ENCODE measurements at places on chromosomes 6 and 20.

DNA sequence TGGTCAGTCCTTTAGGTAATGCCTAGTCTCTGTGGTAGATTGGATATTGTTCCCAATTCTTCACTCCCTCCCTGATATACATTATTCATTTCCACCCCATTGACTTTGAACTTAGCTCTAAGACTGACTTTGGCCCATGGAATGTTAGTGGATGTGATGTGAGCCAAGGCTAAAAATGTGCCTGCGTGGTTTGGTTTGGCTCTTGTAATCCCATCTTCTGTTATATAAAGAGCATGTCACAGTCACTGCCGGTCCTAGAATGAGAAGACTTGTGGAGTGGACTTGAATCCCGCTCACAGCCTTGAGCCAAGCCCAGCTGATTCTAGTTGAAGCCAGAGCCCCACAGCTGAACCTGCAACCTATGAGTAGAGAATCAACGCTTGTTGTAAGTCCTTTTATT lies 23.6 kb upstream of the DNAAF9 start:
- DNase-seq: no peak

DNA sequence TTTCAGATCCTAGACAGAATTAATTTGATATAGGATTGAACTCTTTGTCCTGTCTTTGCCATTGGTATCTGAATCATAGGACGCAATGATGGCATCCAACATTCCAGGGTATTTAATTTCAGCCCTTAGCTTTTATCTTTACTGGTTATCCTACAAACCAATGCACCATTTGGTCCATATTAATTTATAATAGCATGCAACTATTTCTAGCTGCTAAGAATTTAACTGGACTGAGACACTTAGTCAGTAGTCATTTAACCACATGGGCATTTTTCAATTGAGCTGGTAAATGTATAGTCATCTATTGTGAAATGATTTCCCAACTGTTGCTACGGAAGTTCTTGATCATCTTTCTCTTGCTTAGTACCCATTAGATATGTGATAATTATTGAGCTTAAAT lies 141.1 kb downstream of the CD164 start:
- DNase-seq: no peak

DNA sequence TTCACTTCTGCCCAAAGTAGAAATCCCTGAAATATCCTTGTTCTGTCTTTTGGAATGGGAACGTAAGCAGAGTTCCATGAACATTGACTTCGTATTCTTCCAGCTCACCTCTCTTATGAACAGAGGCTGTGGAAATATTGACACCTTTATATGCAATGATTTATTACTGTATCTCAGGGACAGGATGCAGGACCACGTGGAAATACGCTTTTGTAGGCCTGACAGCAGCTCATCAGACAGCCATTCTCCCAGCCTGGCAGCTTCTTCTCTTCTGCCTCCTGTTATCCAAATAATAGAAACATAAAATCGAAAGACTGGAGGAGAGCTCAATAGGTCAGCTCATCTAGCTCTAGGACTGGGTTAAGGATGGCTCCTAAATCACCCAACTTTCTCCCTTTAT lies 106.2 kb upstream of the DTNBP1 start:
- DNase-seq: no peak

- DNase-seq: no peak
Observed at GRCh38 chr6:48844696-48845095, 618.4 kb downstream of the MMUT start.

DNA sequence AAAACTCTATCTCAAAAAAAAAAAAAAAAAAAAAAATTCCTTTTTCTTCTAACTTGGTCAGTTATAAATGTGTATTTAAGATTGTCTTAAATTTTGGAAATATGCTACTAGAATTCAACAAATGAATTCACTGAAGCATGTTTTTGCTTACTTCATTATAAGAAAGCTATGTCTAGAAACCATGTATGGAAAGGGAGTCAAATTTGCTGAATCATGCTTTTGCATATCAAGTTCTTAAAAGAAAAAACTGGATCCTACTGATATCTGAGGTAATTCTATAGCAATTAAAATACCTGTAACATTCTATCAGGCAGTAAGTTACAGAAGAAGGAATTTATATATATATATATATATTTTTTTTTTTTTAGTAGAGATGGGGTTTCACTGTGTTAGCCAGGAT lies 27.7 kb downstream of the AKIRIN2 start:
- DNase-seq: no peak

GRCh38 chr6:10682355-10682988 lies 11.9 kb downstream of the C6orf52 start:
- DNase-seq: no peak

DNA sequence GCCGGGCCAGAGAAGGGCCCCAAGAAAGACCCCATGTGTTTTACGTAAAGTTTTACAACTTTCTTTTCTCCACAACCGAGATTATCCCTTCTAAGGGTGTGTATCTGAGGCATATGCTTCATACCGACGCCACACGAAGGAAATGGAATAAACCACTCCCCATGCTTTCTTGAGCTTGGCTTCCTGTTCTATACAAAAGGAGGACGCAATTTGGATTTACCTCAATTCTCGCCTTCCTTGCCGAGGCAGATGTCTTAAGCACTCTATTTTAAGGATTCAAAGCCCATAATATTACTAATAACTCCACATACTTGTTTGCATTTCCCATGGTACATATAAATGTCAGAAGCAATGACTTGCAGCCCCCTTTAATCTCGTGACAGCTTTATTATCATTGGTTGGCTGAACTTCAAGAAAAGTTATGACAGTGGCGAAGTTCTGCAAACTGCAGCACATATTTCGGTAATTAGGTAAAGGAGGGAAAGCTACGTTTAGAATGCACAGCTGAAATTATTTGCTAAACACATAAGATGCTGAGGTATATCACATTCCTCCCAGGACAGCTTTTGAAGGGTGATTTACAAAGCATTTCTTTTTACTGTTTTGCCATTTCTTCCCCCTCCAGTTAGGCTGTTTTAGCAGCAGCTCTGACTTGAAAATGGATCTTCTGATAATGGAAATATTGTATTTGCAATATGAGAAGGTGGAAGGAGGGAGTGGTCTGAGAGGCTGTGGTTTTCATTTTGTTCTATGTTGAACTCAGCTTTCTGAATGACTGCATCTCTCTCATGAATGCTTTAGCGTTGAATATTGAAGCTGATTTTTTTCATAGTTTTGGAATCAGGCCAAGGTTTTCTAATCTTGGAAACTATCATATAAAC lies 330.5 kb downstream of the EPHA7 start:
- DNase-seq: no peak

DNA sequence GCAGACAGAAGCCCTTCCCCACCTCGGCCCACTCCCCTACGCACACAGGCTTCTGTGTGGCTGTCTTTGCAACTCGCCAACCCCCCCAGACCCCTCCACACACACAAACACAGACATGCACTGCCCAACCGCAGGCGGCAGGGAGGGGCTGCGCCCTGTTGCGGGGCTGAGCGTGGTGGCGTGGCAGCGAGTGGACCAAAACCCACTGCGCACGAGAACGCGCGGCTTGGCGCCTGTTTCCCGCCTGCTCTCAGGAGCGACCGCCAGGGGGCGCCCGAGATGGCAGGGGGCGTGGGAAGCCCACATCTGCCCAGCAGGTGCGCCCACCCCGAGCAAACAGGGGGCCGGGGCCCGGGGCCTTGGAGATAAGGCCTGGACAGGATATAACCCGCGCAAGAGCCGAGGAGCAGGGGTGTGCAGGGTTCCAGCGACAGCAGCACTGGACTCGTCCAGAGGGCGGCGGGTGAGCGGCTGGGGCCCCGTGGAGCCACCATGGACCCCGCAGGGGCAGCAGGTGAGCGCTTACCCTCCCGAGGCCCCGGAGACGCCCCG lies at the start of gene RBPJL:
TSS of gene RBPJL (plus strand) at position 410 of the 552 bp plus-strand sequence. CDS start at position 493, 83 bp downstream.
- DNase-seq: no peak

DNA sequence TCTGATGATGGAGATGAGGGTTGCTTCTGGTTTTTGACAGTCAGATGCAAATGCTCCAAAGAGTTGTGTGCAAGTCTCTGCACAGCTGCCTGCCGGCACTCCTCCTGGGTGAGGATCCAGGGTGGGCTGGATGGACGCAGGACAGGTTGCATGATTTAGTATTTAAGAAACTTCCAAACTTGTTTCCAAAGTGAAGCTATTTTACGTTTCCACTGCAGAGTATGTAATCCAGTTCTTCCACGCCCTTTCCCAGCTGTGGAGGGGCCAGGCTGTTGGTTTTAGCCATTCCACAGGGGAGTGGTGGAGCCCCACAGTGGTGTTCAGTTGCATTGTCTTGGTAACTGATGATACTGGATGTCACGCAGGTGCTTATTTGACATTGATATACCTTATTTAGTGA lies 157.3 kb downstream of the THBS2 start:
- DNase-seq: no peak

GRCh38 chr20:10250902-10251301 lies 32.3 kb downstream of the SNAP25 start:
- no peak for DNase-seq

DNA sequence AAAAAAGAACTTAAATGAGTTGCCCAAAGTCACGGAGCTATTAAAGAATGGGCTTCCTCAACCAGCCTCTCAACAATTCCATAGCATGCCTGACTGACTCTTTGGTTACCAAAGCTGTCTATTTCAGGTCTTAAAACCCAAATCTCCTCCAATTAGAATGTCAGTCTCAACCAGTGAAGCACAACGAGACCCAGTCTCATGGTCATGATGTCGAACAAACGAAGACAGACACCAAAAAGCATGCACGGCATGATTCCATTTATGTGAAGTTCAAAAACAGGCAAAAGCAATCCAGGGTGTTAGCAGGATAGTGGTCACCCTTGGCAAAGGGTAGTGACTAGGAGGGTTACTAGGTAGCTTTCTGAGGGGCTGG lies 16.3 kb upstream of the PTPN1 start:
- no peak for DNase-seq

DNA sequence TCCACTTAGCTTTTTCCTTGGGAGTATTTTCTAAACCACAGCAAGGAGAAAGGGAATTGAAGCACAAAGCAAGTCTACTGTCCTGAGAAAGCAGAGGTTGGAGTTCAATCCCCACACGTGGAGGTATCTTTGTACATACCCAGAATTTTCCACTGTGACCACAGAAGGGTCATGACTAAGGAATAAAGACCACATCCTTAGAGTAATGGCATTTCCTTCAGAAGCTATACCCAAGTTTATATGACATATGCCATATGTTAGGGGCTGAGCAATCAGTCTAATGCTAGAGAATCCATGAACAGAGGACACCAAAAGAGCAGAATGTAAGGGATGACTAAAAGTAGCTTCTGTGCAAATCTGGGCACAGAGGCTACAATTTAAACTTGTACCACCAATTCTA lies 46.4 kb downstream of the ATG5 start:
- no peak for DNase-seq

DNA sequence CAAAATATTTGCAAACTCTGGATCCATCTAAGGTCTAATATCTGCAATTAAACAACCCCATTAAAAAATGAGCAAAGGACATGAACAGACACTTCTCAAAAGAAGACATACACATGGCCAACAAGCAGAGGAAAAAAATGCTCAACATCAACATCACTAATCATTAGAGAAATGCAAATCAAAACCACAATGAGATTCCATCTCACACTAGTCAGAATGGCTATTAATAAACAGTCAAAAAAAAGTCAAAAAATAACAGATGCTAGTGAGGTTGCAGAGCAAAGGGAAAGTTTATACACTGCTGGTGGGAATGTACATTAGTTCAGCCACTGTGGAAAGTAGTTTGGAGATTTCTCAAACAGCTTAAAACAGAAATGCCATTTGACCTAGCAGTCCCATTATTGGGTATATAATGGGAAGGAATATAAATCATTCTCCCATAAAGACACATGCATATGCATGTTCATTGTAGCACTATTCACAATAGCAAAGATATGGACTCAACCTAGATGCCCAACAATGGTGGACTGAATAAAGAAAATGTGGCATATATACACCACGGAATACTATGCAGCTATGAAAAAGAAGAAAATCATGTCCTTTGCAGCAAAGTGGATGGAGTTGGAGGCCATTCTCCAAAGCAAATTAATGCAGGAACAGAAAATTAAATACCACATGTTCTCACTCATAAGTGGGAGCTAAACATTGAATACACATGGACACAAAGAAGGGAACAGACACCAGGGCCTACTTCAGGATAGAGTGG lies 9.1 kb downstream of the ZNFX1 start:
- no peak for DNase-seq

DNA sequence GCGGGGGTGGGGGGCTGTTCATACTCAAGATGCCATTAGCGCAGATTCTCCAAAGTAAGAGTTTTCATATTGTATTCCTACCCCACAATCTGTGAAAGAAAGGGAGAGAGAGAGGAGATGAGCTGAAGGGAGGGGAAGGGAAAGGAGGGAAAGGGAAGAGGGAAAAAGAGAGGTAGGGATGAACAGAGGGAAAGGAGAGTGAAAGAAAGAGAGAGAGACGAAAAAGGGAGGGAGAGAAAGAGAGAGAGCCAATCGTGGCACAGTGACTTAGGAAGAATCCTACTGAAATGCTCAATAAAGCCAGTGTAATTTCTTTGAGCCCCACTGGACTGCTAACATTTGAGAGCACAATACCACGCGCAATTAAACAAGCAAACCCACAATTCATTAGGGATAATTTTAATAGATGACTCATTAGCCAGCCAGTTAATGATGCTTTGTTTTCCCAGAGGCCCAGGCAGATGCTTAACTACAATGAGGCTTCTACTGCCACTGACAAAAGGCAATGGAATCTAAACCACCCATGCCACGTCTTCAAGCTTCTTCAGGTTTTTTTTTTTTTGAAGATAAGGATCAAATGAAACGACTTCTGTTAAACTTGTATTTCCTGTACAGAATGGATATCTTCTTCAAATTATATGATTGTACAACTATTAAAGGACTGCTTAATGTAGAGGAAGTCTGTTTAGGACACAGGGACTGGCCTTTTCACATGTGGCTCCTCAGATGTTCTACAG lies 306.8 kb downstream of the FOXC1 start:
- no peak for DNase-seq

- no peak for DNase-seq
Observed at GRCh38 chr20:59413326-59413865, 113.0 kb downstream of the EDN3 start.

DNA sequence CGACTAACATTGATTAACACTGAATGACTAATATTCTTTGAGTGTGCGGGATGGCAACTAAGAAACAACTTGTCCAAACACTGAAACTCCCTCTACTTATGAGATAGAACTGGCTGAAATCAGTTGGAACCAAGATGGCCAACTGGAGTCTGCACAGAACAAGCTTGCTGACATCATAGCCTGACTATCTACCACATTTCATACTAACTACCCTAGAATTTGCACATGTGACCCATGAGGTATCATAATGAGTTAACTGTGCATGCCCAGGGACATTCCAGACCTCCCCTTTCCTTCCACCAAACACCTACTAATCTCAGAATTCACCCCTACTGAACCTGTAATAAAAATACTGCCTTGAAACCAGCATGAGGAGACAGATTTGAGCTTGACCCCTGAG lies 43.2 kb downstream of the PHIP start:
- DNase-seq: no peak

DNA sequence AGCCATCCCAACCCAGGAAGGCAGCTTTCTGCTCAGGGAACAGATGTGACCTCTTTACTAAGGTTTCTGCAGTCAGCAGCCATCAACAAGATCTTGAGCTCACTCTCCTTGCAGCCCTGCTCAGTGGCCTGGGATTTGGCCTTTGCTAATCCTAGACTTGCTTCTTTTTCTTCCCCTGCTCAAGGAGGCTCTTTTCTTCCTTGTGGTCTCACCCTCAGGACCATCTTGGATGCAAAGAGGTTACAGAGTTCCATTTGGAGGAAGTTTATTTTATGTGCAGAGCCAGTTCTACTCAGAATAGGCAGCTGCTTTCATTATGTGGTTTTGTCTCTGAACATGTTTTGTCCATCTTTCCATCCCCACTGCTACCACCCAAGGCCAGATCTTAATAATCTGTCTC lies 49.3 kb downstream of the RALY start:
- DNase-seq: no peak

- no peak for DNase-seq
Observed at GRCh38 chr20:15702161-15702560, 871.1 kb downstream of the KIF16B start.

Data from NCI-H1092 treated with DMSO at 0.1 percent for 48 hours (cell line).